Activated CD4-positive, CD25-positive, alpha-beta regulatory T cell (primary cell): ENCODE measurements at places on chromosomes 1 and 21.

GRCh38 chr1:40851643-40852042 is 10.5 kb downstream of the CITED4 start:
- DNase-seq, result no peak

DNA sequence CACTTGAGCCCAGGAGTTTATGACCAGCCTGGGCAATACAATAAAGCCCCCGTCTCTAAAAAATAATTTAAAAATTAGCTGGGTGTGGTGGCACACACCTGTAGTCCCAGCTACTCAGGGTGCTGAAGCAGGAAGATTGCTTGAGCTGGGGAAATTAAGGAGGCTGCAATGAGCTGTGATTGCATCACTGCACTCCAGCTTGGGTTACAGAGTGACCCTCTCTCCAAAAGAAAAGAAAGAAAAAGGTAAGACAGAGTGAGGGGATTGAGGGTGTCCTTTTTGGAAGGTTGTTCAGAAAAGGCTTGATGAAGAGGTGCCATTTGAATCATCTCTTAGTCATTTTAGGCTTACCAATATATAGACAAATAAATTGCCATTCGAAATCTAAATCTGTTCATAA is 4.0 kb upstream of the SRRM1 start:
- DNase-seq, result no peak

DNA sequence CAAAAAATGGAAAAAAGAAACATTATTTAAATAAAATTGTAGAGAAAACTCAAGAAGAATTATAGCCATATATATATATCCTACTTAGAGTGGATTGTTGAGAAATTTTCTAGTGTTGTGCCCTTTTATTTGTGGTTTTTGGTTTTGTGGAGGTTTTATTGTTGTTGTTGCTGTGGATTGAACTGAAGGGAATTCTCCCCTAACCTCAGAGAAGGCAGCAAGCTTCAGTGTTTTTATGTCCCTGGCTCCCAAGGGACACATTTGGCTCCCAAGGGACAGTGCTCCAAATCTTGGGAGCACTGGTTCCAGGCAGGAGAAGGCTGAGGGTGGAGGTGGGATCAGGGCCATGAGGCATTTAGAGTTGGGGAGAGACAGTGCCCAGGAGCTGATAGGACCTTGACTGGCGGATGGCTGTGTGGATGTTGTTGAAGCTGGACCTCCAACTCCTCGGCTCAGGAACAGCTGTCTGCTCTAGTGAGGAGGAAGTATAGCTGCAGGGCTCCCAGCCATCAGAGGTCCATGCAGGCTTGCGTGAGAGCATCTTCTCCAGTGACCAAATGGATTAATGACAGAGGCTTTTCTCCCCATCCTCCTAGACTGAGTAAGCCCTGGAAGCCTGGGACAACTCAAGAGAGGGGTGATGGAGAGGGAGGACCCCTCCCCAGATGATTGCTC is 100.5 kb downstream of the TEX35 start:
- no peak for DNase-seq

- DNase-seq, result no peak
These were observed 27.1 kb downstream of the TRAF5 start for GRCh38 chr1:211353562-211354212.

DNA sequence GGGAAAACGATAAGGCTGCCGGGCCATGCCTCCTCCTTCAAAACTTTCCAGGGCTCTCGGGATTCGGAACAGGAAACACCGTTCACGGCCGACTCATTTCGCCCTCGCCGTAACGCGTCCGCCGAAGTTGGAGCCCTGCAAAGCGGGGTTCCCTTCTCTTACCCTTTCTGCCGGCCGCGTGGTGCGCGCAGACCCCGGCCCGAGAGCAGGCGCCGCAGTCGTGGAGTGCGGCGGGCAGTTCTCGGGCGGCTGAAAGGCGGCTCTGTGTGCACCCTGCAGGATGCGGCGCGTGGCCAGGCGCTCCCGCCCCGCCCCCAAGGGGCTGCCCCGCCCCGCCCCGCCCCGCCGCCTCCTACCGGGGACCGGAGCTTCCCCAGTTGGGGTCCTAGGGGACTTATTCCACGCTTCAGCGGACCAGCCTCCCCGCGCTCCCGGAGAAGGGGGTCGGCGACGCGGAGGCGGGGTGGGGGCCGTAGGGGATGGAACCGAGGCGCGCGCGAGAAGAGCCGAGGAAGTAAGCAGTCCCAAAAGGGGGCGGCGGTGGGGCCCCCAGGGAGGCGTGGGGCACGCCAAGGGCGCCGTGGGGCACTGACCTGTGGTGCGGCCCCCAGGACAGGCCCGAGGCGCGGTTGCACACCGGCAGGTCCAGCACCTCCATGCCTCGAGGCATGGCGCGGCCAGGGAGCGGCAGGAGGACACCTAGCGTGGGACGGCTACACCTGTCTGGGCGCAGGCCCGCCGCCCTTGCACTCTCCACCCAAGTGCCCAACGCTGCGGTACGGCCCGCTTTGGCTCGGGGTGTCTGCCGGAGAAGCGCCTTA is at the start of gene MCOLN2:
Gene MCOLN2 (minus strand): TSS at position 268 of the 821 bp plus-strand sequence. CDS start 241 bp downstream, at position 27.
- DNase-seq, result peak; percentile 19

DNA sequence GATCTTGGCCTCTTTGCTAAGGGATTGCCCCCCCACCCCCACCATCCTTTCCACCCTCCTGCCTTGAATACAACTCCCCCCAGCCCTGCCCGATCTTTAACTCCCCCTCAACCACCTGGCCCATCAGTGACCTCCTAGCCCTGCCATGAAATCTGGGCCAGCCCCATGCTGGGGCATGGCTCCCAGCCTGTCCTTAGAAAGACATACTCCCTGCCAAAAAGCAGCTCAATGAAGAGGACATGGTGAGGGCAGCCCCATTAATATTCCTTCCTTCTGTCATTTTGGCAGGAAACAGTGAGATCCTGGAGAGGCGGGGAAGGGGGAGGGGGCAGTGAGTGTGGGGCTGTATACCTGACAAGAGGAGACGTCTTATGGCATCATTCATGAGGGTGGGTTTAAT is 66.8 kb upstream of the DISP3 start:
- no peak for DNase-seq

DNA sequence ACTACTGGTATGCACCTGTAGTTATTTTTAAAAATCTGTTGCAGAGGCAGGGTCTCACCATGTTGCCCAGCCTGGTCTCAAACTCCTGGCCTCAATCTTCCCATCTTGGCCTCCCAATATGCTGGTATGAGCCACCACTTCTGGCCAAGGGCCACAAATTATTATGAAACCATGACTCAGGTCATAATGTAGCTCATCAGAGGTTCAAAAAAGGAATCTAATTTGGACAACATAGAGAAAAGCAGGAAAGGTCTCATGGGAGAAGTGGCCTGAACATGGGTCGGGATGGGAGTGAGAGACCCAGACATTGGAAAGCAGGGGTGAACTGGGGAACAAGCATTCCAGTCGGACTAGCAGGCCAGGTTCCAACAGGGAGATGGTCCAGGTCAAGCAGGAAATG is 45.2 kb upstream of the C1orf198 start:
- no peak for DNase-seq

DNA sequence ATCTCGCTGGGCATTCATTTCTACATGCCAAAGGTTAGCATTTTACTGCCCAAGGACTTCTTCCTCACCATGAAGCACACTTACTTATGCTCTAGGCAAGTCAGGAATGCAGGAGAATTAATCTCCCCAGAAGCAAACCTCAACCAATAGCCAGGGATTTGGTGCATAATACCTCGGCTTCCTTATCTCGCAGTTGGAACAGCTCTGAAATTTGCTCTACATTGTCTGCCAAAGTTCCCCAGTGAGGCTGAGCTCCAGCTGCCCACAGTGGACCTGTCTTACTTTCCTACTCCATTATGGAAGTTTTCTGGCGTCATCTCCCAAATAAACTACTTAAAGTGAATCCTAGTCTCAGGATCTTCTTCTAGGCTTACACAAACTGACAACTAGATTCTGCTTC is 57.6 kb upstream of the PPM1J start:
- DNase-seq, result no peak
